ENCODE measurements at places on chromosomes 7 and 10. TPM values are rescaled to one million over a fixed set of nuclear protein-coding genes. Genes with fewer than 3 reads are reported as not detected.

- DNase-seq, result no peak
These were observed 190.1 kb upstream of the SLC26A5 start for GRCh38 chr7:103636153-103636552.

GRCh38 chr7:531777-532176 is 12.1 kb upstream of the PDGFA start:
- DNase-seq, result no peak

- DNase-seq, result no peak
These were observed 559 bp upstream of the FKBP14 start for GRCh38 chr7:30027065-30027456.

- DNase-seq, result peak; percentile 74
These were observed 28.1 kb upstream of the TRIL start for GRCh38 chr7:28986028-28986764.

DNA sequence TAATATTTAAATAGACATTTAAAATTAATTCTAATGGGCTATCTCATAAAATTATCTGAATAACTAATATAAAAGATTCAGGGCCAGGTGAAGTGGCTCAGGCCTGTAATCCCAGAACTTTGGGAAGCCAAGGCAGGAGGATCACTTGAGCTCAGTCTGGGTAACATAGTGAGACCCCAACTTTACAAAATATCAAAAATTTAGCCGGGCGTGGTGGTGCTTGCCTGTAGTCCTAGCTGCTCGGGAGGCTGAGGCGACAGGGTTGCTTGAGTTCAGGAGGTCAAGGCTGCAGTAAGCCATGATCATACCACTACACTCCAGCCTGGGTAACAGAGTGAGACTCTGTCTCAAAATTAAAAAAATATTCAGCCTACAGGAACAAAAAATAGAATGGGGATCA is 12.5 kb downstream of the NOBOX start:
- no peak for DNase-seq

DNA sequence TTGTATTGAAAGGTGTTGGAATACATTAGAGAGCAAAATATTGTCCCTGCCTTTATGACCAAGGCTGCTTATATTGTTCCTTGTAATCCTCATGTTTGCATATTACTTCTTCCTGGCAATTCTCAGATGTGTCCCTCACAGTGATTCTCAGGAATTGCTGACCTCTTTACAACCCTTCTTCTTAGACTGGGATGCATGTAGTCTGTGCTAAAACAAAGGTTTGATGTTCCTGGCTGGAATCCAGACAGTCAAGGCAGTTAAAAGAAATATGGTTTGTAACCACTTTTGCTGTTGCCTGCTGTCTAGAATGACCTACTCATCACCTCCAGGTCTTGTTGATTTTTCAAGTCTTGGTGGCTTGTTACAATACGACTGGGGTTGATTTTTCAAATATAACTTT is 367.6 kb downstream of the HGF start:
- peak; percentile 35 for DNase-seq

GRCh38 chr7:128933180-128933891 is 4.4 kb upstream of the IRF5 start:
- DNase-seq, result no peak

- no peak for DNase-seq
These were observed 150.6 kb downstream of the AKR1D1 start for GRCh38 chr7:138226745-138227279.

- no peak for DNase-seq
These were observed 252.7 kb upstream of the PTER start for GRCh38 chr10:16184096-16184597.

GRCh38 chr10:44981172-44982113 is 2.8 kb upstream of the DEPP1 start:
- DNase-seq, result peak; percentile 62

GRCh38 chr10:69316313-69317059 is 38.2 kb downstream of the HK1 start:
- no peak for DNase-seq

DNA sequence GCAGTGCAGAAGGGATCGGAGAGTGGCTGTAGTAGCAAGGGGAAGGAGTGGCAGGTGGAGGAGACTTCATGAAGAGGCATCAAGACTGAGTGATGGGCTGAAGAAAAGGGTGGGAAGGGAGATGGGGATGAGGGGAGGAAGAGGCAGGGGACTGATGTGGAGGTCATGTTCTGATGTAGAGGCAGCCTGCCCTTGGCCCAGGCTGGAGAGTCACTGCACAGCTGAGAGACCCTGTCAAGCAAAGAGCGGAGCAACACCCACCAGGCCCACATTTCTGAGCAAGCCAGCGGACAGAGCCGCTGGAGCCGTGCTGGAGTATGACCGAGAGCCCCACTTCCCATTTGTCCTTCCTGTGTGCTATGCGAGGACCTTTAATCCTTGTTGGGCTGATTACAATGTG is 501.6 kb upstream of the MKI67 start:
- no peak for DNase-seq

DNA sequence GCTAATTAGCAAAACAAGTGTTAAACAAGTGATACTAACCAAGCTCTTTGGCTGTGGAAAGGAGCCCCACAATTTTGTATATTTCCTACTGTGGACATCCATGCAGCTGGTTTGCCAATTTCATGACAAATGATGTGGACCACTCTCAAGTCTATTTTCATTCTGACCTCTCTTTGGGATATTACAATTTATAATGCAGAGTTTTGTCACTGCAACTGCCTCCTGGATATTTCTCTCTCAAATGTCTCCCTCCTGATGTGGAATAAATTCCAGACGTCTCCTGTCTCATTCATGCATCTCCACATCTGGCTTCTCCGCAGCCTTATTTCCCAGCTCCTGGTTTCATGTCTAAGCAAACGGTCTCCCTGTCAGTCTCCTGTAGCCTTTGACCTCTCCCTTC is 80.6 kb upstream of the RHEB start:
- DNase-seq, result peak; percentile 56

GRCh38 chr10:62732841-62733653 is 71.5 kb upstream of the ADO start:
- no peak for DNase-seq

DNA sequence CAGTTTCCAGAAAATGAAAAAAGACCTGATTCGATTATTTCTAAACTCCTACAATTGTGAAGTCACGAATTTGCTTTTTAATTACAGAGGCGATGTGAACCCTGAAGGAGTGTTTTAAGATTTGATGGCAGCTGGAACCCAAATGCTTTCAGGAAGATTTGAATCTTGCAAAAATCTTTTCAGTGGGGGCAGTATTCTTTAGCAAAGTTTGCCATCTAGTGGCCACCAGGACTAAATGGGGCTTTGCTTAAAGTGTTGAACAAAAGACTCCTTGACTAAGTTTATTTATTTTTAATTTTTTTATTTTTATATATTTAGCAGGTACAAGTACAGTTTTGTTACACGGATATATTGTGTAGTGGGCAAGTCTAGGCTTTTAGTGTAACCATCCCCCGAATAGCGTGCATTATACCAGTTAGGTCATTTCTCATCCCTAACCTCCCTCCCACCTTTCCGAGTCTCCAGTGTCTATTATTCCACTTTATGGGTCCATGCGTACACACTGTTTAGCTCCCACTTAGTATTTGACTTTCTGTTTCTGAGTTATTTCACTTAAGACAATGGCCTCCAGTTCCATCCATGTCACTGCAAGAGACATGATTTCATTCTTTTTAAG is 98.8 kb downstream of the CACNB2 start:
- peak; percentile 61 for DNase-seq

DNA sequence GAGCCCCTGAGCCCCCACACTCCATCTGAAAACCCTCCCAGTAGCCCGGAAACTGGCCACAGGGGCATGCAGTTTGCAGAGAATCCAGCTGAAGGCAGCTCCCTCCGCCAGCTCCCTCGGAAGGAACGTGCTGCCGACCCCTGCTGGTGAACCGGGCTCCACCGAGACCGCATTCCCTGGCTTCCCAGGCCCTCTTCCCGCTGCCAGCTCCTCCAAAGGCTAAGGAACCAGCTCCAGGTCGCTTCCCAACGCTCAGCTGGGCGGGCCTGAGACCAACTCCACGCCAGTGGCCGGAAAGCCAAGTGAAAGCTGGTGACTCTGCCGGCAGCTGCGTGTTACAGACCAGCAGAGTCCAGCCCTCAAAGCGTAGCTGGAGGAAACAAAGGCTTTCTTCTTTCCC is 35.8 kb downstream of the GPER1 start:
- DNase-seq, result peak; percentile 86

- peak; percentile 58 for DNase-seq
These were observed 142.7 kb downstream of the ELFN1 start for GRCh38 chr7:1812509-1813393.

GRCh38 chr10:58952747-58953466 is 223.5 kb upstream of the PHYHIPL start:
- peak; percentile 79 for DNase-seq

- no peak for DNase-seq
These were observed 168.8 kb downstream of the TCERG1L start for GRCh38 chr10:131142517-131143380.

DNA sequence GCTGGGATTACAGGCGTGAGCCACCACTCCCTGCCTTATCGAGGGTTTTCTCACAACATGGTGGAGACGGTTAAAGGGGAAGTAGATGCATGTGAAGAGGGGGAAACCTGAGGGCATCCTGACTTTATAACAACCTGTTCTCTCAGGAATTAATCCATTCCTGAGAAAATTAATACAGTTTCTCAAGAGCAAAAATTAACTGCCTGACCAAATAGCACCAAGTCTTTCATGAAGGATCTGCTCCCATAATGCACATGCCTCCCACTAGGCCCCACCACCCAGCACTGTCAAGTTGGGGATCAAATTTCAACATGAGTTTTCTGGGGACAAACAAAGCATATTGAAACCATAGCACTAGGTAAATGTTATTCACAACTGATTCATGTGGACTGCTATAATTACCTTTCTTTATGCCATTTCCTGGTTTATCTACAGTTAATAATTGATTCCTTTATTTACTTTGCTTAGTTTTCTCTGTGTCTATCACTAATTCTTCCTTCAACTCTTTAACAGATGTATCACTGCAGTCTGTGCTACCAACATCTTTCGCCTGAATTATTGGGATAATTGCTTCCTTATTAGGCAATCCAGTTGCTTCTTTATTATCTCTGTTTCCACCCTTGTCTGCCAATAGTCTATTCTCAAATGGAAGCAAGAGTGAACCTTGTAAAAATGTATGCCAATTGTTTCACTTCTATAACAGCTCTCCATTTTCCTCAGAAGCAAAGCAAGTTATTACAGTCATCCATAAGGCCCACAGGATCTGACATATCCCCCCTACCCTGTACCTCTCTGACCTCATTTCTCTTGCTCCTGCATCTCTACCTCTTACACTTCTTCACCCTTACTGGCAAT is 12.9 kb upstream of the MICU1 start:
- DNase-seq, result no peak

- peak; percentile 23 for DNase-seq
These were observed 919 bp downstream of the MAFK start for GRCh38 chr7:1531263-1531978.

- DNase-seq, result no peak
These were observed 1.6 kb downstream of the KNDC1 start for GRCh38 chr10:133161486-133162109.

- no peak for DNase-seq
These were observed 37.3 kb downstream of the SND1 start for GRCh38 chr7:127689194-127689772.

GRCh38 chr10:1378473-1378872 is 322.3 kb downstream of the WDR37 start:
- DNase-seq, result no peak

GRCh38 chr7:151992375-151992774 is 33.1 kb upstream of the GALNT11 start:
- DNase-seq, result peak; percentile 53

- DNase-seq, result no peak
These were observed 106.3 kb downstream of the GLRX3 start for GRCh38 chr10:130242513-130242912.

DNA sequence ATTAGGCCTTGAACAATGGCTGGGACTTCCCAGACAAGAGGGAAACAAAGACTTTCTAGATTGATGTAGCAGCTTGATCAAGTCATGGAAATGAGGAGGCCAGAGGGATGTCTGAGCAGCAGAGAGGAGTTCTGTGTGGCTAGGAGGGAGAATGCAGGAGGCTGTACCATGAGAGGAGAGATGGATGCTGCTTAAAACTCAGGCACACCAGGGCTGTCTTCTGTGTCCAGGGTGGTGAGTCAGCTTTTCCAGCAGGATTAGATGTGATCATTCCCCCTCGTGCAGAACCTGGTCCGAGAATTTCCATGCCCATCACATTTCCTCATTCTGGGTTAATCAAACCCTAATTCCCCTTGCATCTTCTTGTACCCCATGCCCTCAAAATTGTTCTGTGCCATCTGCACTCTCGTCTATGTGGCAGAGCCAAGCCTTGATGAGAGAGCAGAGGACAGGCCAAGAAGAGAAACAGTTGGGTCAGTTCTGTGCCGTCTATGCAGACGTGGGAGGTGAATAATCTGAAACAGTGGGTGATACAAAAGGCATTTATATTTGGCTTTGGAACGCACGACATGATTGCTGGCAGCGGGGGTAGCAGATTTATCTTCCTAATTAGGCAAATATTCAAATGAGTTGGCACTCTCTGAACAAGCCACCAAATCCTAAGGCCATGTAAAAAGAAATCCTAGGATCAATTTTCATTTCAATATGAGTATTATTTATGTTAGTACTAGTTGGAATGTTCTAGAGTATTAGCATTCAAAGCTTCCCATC is 160.7 kb downstream of the TMEM178B start:
- DNase-seq, result no peak

TMEM184A gene
- 22.1 TPM for total RNA-seq

METTL27 gene
- 3.6 TPM for total RNA-seq

SAMD9L gene
- total RNA-seq, result 11.8 TPM

TLL2 gene
- total RNA-seq, result 6.5 TPM

VWDE gene
- total RNA-seq, result 3.1 TPM

CUEDC2 gene
- 54.5 TPM for total RNA-seq

ACBD7 gene
- 1.0 TPM for total RNA-seq

AKR1E2 gene
- total RNA-seq, result 25.3 TPM

ELMO1 gene
- total RNA-seq, result 59.9 TPM

PDZD7 gene
- not detected for total RNA-seq

CAMK1D gene
- total RNA-seq, result 10.9 TPM

IL2RA gene
- total RNA-seq, result not detected

AOC1 gene
- total RNA-seq, result not detected

OR6B1 gene
- total RNA-seq, result not detected

RNF32 gene
- 0.92 TPM for total RNA-seq

BTBD16 gene
- 0.41 TPM for total RNA-seq

Measured in tongue (tissue), 3 donors.